Activated CD4-positive, alpha-beta memory T cell treated with anti-CD3 and anti-CD28 coated beads for 36 hours (primary cell): ENCODE measurements at places on chromosomes 5 and 9. TPM values are rescaled to one million over a fixed set of nuclear protein-coding genes. Genes with fewer than 3 reads are reported as not detected.

The ANKRD20A1 gene
- 1.5 TPM for total RNA-seq

The TSLP gene
- 0.34 TPM for total RNA-seq

The C9orf153 gene
- total RNA-seq, result 0.39 TPM

The DDX4 gene
- total RNA-seq, result not detected

The SNCAIP gene
- not detected for total RNA-seq

The CDC20B gene
- not detected for total RNA-seq
